Activated CD4-positive, alpha-beta T cell treated with anti-CD3 and anti-CD28 coated beads, Interleukin-2, amount 50 U/mL, for 4 hours (primary cell): ENCODE measurements at places on chromosomes 4 and X.

- no peak for DNase-seq
Observed at GRCh38 chrX:82711457-82711856, 796.6 kb upstream of the POU3F4 start.

DNA sequence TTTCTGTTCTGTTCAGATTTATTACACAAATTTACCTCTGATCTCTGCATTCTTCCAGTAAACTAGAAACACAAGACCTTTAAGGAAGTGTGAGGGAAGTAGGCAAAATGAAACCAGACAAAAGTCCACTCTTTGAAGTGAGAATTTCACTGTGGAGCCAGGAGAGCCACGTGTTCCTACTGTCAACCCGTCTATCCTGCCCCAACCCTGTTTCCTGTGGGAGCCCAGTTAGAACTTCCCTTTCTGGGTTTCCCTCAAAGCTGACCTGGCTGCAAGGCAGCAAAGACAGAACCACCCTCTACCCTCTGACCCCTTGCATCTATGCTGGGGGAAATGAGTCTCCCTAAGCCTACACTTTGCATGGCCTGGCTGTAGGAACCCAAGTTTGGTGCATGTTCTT, 40.0 kb downstream of the TMEM144 start:
- no peak for DNase-seq

- DNase-seq, result no peak
Observed at GRCh38 chr4:174523025-174523693, 871 bp upstream of the HPGD start.

DNA sequence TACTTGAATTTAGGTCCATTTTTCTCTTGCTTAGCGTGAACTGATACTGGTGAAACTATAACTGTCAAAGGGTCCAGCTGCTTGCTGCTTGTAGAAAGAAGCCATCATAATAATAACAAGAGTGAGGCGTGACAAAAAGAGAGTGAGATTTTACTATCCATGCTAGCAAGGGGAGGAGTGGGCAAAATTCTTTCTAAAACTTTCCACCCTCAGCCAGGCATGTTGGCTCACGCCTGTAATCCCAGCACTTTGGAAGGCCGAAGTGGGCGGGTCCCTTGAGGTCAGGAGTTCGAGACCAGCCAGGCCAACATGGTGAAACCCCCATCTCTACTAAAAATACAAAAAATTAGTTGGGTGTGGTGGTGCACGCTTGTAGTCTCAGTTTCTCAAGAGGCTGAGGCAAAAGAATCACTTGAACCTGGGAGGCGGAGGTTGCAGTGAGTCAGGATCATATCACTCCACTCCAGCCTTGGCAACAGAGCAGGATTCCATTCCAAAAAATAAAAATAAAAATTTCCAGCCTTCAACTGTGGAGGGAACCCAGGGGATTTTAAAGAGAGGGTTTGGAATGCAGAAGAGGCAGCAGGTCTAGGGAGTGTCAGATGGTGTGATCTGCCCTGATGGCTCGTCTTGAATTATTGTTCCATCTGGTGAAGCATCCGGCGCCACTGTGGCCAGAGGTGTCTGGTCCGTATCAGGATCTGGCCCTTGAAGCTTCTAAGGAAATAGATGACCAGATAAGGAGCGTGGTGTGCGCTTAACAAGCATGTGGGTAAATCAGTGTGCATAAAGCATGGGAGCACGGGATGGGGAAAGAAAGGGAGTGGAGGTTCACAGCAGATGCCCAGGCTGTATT, 51.8 kb downstream of the LRP2BP start:
- DNase-seq, result no peak

GRCh38 chrX:154594491-154594890, 9.6 kb downstream of the CTAG1A start:
- DNase-seq, result no peak

DNA sequence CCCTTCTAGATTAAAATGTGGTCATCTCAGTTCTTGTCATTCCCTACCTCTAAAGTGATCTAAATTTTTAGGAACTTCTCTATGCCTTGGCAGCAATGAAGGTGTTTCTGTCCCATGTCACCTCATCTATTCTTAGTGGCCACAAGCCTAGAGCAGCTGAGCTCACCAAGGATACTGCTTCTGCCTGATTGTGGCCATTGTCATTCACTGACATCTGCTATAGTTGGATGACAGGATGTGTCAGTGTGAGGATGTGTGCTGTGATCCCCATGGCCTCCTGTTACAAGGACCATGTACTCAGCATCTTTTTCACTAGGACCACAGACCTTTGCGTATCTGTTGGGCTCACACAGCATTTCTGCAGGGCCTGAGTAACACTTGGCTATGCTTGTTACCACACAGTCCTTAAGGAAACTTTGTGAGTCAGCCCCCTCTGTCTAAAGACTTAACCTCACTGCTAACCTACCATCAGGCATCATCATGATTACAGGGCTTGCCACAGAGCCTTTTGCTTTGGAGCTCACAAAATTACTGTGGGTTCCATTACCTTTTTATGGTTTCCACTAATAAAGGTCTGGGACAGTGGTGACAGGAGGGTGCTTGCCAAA, 421.0 kb downstream of the ADAM29 start:
- DNase-seq, result no peak

- no peak for DNase-seq
Observed at GRCh38 chr4:7021930-7022664, 21.1 kb upstream of the TADA2B start.

GRCh38 chr4:8523175-8523574, 57.0 kb upstream of the GPR78 start:
- no peak for DNase-seq

GRCh38 chrX:3191201-3191600, 149.9 kb downstream of the ARSF start:
- no peak for DNase-seq

DNA sequence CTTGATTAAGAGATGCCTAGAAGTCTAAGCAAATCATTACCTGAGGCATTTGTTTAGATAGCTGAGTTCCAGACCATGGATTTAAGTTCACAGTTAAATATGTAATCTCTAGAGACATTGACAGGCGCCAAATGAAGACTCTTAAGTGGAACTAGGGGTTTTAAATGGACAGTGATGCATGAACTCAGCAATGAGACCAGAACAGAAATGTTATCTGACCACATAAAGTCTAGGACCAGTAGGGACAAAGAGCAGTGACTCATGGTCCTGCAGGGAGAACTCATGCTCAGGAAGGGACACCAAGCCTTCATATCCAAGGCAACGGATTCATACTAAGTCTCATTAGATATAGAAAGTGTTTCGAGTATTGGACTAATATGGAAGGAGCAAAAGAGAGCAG, 152.3 kb downstream of the PPARGC1A start:
- no peak for DNase-seq

GRCh38 chrX:2503591-2504500, 3.1 kb upstream of the DHRSX start:
- no peak for DNase-seq

DNA sequence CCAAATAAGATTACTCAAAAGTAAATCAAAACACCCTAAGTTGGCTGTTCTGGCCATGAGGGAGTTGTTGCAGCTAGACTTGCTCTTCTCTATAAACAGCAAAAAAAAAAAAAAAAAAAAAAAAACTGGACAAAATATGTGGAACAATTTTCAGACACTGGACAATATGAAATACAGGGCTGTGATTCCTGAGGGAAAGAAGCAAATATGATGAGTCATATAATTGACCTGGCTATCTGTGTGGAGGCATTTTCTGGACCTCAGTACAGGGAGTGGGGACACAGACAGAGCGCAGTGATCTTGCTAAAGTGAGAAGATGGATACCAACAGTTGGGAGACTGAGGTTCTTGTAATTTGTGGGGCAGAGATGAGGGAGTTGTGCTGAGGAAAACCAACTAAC, 192.0 kb upstream of the HAND2 start:
- no peak for DNase-seq

DNA sequence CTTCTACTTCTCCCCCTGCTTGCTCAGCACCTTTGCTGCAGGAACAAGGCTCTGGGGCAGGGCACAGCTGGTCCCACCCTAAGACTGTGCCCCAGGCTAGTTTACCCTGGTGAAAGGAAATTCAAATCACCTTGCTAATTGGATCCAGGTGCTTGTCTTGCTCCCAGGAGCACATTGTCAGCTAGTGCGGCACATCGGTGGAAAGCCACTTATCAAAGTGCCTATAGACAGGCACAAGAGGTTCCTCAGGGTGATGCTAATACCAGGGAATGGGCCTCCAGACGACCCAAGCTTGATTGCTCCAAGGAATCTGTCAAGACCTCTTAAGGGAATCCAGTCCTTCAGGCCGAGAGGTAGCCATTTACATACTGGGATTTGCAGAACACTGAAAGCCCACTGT, 64.5 kb upstream of the PRPS1 start:
- DNase-seq, result no peak

- no peak for DNase-seq
Observed at GRCh38 chrX:17161991-17162390, 213.0 kb upstream of the NHS start.

- DNase-seq, result no peak
Observed at GRCh38 chr4:134028421-134028820, 173.2 kb downstream of the PABPC4L start.

- DNase-seq, result no peak
Observed at GRCh38 chr4:127370604-127371003, 262.2 kb upstream of the INTU start.

DNA sequence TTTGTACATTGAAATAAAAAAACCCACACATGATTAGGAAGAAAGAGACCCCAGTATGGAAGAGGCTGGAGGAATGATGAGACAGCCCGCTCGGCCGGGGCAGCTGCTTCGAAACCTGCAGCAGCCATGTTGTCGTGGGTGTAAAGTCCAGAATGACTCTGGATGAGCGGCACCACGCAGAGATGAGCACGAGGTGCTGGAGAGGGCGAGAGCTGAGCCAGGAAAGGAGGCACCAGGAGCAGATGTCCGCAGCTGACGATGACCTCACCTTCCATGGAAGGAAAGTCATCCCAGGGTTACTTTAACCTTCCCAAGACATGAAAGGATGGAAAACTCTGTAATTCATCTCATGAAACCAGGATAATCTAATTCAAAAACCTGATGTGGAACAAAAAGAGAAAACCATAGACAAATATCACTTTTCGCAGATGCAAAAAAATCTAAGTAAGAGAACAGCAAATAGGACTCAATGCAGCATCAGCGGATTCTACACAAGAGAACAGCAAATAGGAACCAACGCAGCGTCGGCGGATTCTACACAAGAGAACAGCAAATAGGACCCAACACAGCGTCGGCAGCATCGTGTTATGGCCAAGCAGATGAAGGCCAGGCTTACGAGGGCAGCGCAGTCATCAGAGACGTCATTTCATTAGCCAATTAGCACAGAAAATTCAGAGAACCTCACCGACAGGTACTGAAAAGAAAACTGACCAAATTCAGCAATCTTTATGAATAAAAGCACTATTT, 25.9 kb upstream of the SPON2 start:
- DNase-seq, result no peak

DNA sequence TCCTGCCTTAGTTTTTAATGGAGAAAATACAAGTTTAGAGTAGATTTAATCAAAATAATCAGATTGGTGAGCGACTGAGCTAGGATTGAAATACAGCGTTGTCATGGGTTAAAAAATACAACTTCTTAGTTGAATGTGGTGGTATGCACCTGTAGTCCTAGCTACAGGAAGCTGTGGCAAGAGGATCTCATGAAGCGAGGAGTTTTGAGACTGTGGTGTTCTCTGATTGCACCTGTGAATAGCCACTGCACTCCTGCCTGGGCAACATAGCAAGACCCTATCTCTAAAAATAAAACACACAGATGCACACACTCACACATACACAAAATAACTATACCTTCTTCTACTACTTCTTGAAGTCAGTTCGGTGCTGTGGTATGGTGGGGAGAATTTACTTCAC, 19.8 kb upstream of the GBA3 start:
- DNase-seq, result no peak

GRCh38 chrX:49912086-49912485, 10.3 kb upstream of the CLCN5 start:
- no peak for DNase-seq

- DNase-seq, result no peak
Observed at GRCh38 chr4:145909773-145910172, 28.9 kb downstream of the ZNF827 start.

- DNase-seq, result no peak
Observed at GRCh38 chrX:140933874-140934655, 68.3 kb upstream of the SPANXB1 start.

DNA sequence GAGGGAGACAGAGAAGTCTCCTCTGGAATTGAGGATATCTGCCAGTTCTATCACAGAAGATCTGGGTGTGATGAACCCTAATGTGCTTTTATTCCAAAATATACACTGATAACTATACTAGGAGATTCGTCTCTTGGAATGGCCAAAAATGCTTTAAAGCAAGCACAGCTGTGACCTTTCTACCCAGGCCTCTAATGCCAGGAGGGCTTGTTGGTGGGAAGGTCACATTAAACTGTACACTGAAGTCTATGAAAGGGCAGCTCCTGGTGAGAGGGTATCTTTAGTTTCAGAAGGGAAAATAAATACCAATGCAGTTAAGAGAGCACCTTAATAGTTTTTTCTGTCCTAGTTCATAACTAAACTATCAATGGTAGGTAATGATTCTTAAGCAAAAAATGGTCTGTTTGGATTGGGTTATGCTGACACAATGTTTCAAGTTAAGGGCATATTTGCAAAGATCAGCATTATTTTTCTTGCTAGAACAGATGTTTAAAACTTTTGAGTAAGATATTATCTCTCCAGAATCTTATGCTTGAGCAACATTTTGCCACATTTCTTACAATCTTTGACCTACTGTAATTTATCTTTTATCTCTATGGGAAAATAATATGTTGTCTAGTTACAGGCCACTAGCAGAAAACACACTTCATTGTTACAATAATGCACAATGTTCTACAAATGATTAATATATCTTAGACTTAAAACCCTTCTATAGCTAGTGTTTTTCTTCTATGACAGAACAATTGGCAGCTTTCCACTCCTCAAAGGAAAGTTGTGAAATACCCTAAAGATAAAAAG, 59.6 kb downstream of the SEC24D start:
- DNase-seq, result no peak

GRCh38 chr4:73902038-73902637, 32.9 kb downstream of the CXCL1 start:
- DNase-seq, result no peak

- DNase-seq, result no peak
Observed at GRCh38 chrX:134737061-134737460, 78.8 kb upstream of the PLAC1 start.

GRCh38 chr4:51958199-51958968, 61.8 kb downstream of the LRRC66 start:
- no peak for DNase-seq

DNA sequence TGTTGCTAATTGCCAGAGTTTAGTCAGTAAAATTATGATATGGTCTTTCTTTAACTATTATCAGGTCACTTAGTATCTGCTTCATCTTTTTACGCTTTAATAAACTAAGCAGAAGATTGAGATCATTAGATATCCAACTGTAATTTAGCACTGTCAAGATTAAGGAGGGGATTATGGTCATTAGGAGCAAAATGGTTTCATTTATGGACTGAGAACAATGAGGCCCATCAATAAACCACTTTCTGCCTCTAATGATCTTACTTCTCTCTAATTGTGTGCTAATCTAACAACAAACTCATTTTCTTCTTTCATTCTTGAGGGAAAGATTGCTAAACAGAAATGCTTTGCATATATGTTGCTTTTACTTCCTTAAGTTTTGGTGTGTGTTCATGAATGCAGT, 340.4 kb downstream of the RPA4 start:
- no peak for DNase-seq
